Right lobe of liver (tissue), 6 donors: ENCODE measurements at places on chromosomes 5 and 9. TPM values are rescaled to one million over a fixed set of nuclear protein-coding genes. Genes with fewer than 3 reads are reported as not detected.

The PCDH1 gene
- total RNA-seq: 20.8 TPM

The NR6A1 gene
- 1.9 TPM for total RNA-seq

GRCh38 chr9:26913138-26913668 lies 20.6 kb upstream of the CAAP1 start:
- no peak for DNase-seq

DNA sequence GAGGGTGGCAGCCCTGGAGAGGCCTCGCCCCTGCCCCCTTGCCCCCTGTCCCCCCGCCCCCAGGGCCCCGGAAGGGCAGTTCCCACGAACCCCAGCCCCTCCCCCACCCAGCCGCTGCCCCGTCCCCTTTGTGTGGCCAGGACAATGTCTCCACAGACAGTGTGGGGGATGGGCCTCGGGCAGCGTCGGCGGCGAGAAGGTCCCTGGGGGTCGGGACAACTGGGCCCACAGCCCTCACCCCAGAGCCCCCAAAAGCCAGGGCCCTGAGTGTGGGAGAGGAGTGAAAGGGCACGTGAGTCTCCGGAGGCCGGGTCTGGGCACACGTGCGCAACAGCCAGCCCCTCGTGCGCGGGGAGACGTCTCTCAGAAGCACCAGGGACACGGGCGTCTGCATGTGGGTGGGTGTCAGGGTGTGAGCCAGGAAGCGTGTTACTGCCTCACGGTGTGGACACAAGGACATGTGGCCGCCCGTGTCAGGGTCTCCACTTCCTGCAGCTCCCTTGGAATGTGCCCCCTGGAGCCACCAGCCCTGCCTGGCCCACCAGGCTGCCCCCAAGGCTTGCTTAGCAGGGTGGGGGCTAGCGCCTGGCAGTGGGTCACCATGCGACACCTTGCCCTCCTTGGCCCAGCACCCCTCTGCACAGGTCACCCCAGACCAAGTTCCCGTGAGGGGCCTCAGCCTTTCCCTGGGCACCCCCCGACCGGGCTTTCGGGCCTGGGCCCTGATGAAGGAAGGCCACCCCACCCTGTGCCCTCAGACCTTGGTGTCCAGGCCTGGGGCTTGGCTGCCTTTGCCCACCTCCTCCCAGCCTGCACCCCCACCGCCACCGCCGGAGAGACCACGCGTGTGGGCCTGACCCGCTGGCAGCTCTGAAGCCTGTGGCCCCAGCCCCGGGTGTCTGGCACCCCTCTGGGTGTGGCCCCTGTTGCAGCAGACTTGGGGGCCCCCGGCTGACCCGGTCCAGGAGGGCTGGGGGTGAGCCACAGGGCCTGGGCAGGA lies 12.8 kb upstream of the NRARP start:
- DNase-seq: no peak

GRCh38 chr5:135085133-135085935 lies 51.3 kb upstream of the PITX1 start:
- DNase-seq: no peak
